ENCODE measurements at places on chromosomes 1 and 21. TPM values are rescaled to one million over a fixed set of nuclear protein-coding genes. Genes with fewer than 3 reads are reported as not detected.

RUNX1 gene
- total RNA-seq, result 1.8 TPM

CBR3 gene
- 1.9 TPM for total RNA-seq

FLG2 gene
- not detected for total RNA-seq

CELA2B gene
- total RNA-seq, result not detected

CAPN8 gene
- not detected for total RNA-seq

All from cerebellum (tissue), 4 donors.